Mesothelial cell of epicardium (in vitro differentiated cells): ENCODE measurements at places on chromosomes 3 and 15.

GRCh38 chr3:53236112-53236841 is 19.5 kb downstream of the TKT start:
- no peak for DNase-seq

GRCh38 chr3:191775451-191776233 is 314.7 kb downstream of the PYDC2 start:
- DNase-seq, result no peak

- no peak for DNase-seq
Measured at GRCh38 chr3:10937141-10937825, 55.3 kb upstream of the SLC6A1 start.

GRCh38 chr15:25189551-25189950 is 234.8 kb downstream of the SNRPN start:
- DNase-seq, result no peak

DNA sequence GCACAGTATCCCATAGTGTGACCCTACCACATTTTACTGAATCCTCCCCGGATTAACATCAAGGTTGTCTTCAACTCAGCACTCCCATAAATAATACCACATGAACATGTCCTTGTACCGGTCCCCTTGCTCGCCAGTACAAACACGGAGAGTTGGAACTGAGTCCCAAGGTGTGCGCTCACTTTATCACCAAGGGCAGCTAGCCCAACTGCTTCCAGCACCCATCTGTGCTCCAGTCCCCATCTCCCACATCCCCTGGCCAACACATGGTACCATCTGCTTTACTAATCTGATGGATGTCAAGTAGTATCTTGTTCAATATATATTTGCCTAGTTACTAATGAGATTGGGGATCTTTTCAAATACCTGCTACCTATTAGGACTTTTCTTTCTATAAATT is 64.7 kb downstream of the ISG20 start:
- no peak for DNase-seq

- no peak for DNase-seq
Measured at GRCh38 chr3:42387802-42388651, 22.4 kb downstream of the LYZL4 start.

DNA sequence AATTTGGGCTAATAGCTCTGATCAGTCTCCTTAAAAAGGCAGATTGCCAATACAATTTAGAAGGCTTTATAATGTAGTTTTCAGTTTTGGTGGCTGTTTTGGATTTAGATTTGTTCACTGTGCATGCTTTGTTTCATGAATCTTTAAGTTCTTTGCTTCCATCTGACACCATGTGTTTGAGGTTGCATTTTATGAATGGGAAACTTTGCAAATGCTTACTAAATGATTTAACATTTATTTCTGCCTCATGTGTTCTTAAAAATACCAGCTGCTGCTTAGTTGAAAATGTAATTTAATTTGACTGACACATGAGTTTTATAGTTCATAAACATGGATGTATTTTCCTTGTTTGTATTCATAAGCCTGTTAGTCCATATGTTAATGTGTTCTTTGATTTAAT is 78.6 kb downstream of the RNF13 start:
- DNase-seq, result no peak

DNA sequence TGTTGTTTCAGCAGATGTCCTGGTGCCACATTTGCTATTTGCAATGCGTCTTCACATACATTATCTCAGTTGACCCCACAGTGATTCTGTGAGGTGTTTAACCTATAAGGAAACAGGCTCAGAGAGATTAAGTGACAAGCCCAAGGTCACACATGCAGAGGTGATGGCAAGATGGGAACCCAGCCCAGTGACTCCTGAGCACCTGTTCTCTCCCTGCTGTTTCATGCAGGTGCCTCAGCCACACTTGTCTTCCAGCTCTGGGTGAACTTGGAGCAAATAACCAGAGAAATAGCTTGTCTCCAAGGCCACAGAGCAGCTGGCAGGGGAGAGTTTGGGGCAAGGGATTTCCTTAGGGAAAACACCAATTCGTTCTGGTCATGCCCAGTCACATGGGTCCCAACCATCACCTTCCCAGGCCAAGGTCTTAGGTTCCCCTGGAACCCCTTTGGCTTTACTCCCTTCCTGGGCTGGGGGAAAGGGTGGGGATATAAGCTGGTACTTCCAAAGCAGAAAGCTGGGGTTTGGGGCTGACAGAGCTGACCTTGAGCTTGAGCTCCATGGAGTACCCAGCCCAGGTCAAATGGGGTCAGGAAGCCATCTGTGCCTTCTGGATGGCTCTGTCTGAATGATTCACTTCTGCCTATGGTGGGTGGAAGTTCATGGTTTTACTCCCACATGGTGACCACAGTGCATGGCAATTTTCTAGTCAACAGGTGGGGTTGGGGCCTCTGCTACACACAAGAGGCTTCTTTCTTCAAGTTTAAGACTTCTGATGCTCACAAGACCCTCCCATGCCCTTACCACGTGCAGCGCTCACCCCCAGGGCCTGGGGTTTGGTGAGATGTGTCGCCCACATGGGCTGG is 22.4 kb downstream of the LIPC start:
- DNase-seq, result no peak

DNA sequence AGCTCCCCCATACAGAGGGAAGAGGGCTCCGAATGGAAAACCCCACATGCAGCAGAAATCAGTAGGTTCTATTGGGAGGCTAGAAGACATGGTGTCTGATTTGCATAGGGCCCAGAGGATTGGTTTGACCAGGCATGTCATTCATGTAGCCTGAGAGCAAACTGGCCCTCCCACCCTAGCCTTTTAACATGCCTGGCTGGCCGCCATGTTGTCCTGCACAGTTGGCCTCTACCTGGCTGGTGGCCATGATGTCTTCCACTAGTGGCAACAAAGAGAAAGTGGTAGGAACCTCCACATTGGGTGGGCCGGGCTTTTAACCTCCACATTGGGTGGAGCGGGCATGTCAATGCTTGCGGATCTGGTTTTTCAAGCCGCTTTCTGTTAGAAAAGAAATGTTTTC is 312.1 kb downstream of the TAFA4 start:
- no peak for DNase-seq

- DNase-seq, result no peak
Measured at GRCh38 chr3:39977058-39977794, 167.8 kb downstream of the MYRIP start.

- no peak for DNase-seq
Measured at GRCh38 chr15:66070220-66070934, 183.2 kb downstream of the MEGF11 start.

GRCh38 chr3:100024520-100025303 is 89.6 kb downstream of the FILIP1L start:
- no peak for DNase-seq

GRCh38 chr3:9178697-9179096 is 70.7 kb downstream of the SRGAP3 start:
- no peak for DNase-seq

GRCh38 chr3:127207727-127208482 is 15.0 kb downstream of the PRR23E start:
- DNase-seq, result peak; percentile 31

- no peak for DNase-seq
Measured at GRCh38 chr15:58465866-58466517, 34.2 kb downstream of the LIPC start.

DNA sequence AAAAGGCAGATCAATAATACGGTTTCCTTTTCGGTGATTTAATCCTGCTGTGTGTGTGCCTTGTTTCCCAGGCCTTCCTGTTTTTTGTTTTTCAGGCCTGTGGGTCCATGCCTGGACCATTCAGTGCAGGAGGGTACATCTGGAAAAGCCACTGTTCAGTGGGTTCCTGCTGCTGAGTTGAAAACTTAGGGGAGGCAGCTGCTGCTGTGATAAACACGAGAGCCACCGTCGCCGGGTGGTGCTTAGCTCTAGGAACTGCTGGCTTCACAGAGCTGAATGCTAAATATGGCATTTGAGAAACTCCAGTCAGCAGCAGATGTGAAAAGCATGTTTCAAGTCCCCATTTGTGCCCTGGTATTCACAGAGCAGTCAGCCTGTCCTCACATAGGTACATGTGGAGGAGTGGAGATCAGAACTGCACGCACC is 44.0 kb downstream of the SYNM start:
- no peak for DNase-seq

DNA sequence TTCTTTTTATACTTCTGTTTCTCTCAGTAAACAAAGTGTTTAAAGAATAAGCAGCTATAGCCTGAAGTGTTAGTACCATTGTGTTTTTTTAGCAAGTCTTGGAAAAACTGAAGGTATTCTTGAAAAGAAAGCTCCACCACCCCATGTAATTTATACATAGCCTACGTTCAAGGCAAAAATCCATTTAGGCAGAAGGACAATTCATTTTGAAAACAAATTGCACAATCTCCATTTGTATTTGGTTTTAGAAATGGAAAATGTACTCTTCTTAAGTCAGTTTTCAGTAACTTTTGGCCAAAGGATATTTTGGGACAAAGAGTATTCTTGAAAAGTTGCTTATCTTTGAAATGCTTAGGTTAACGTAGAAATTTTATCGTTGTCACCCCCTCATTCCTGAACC is 34.5 kb downstream of the PTPRG start:
- no peak for DNase-seq

DNA sequence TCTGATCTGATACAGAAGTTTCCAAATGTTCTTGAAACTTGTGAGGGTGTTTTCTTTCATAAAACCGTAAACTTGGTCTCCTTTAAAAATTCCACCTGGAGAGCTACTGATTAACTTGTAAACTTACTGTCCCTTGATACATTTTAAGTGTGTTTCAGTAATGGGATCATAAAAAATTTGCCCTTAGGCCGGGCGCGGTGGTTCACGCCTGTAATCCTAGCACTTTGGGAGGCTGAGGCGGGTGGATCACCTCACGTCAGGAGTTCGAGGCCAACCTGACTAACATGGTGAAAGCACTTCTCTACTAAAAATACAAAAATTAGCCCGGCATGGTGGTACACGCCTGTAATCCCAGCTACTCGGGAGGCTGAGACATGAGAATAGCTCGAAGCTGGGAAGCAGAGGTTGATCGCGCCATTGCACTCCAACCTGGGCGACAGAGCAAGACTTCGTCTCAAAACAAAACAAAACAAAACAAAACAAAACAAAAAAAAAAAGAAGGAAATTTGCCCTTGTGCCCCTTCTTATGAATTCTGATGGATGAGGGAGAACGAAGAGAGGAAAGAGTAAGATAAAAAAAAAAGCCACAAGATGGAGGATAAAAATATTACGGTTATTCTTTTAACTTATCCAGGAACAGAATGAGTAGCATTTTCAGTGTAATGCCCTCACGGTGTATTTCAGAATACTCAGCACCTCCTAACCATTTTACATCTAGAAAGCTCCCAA is 32.1 kb upstream of the AP4E1 start:
- no peak for DNase-seq
